ENCODE measurements at places on chromosomes 2 and 18.

DNA sequence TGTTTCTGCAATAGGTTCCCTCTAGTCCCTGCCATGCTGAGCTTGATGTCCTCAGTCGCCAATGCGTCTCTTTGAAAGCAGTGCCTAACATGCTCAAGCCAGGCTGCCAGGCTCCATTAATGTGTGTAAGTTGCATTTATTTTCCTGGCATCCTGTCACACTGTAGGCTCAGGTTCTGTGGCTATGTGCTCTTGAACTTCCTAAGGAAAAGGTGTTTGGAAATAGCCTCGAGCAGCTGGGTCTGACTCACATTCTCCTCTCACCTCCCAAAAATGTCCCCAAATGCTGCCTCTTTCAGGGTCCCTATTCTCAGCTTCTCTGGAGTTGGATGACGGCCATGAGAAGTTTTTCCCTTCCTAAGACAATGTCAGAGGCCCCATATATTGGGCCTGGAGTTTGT lies 58.0 kb upstream of the SLC14A2 start:
- DNase-seq = no peak

GRCh38 chr2:229634601-229635370 lies 79.6 kb downstream of the DNER start:
- DNase-seq = no peak

DNA sequence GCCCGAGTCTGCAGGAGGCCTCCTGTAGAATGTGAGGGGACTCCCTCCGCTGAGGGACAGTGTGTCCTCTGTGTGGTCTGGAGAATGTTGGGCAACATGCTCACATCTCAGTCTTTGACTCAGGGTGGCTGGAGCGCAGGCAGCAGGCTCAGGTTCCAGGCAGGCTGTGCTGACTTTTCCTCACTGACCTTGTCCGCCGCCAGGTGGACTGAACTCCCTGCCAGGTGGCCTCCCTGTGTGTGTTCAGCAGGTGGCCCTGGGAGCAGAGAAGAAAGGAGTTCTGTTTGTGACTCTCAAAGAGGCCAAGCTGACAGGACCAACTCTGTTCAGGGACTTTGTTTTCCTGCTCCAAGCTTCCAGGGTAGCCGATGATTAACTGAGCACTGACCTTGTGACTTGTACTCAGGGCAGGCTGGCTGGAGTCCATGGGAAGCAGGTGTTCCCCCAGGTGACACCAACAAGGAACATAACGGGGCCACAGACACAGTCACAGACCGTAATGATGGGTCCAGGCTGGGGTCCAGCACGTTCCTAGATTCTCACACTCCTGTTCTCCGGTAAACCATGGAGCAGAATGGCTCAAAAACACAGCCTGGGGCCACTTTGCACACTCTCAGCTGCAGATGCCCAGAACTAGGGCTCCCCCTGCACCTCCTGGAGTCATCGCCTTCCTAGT lies 439.8 kb downstream of the RNF144A start:
- DNase-seq = no peak

- no peak for DNase-seq
Observed at GRCh38 chr18:62085756-62086155, 101.1 kb downstream of the PIGN start.

DNA sequence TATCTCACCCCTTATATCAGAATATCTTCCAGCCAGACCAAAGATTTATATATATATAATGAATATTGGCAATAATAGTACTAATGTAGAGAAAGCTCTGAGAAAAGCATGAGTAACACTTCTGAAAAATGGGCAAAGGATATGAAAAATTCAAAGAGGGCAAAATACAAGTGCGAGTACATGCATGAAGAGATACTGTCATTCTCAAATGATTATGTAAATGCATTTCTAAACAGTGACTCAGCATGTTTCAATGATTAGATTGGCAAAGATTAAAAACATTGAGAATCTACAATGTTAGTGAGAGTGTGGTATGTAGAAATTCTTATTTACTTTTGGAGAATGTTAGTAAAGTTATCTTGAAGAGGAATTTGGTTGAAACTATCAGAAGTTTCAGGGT lies 118.3 kb upstream of the NEDD4L start:
- DNase-seq = no peak

GRCh38 chr2:150376553-150377335 lies 110.7 kb downstream of the RND3 start:
- DNase-seq = no peak

DNA sequence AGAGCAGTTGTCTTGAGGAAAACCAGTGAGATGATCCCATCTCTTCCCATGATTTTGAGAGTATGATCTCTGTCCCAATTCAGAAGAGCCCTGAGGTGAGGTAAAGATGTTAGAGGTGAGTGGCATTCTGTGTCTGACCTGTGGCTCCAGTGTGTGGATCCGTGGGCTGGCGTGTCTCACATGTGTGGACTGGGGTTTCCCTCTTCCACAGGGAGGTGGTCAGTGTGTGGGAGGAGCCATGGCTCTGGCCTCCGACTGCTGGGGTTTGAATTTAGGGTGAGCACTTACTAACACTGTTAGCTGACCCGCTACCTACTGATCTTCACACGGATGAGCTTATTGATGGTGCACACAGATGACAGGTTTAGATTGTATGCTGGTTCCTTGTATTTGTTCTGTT lies 31.2 kb downstream of the ASAP2 start:
- no peak for DNase-seq

- no peak for DNase-seq
Observed at GRCh38 chr18:9867071-9867594, 18.6 kb upstream of the TXNDC2 start.

DNA sequence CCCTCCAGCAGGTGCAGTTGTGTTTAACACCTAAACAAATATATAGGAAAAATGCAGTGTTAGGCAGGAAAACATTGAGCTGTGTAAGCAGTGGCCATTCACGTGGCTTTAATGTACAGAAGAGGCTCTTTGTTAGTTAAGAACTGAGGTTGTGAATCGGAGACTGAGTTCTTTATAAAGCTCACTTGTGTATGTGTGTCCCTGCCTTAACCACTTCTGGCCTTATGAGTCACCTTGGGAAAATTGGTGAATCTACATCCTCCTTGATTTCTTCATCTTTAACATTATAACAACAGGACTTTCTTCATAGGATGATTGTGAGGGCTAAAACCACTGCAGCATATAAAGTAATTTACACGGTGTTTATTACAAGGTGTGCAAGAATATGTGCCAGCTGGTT lies 188.4 kb upstream of the TPO start:
- DNase-seq = no peak

- peak; percentile 65 for DNase-seq
Observed at GRCh38 chr2:11446733-11447248, 19.2 kb downstream of the E2F6 start.

- DNase-seq = no peak
Observed at GRCh38 chr2:31535768-31536167, 45.0 kb downstream of the SRD5A2 start.

GRCh38 chr2:47295981-47296635 lies 106.8 kb upstream of the MSH2 start:
- no peak for DNase-seq

- DNase-seq = no peak
Observed at GRCh38 chr18:63291278-63291677, 28.3 kb downstream of the BCL2 start.

DNA sequence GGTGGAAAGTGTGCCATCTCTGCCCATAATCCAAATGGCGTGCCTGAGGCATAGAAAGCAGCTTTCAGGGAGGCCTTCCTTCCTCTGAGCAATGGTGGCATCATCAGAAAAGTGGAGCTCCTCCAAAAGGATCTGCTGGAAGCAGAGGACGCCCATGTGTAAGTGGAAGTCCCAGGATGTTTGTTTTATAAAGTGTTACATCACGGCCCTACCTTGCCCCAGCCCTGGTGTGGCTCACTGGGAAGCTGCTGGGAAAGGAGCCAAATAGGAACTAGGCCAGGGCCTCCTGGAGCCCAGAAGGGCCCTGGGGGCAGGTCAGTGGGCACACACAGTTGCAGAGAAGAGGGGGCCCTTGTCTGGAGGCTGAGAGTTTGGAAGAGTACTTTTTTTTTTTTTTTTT lies 4.2 kb upstream of the ODC1 start:
- no peak for DNase-seq

GRCh38 chr2:159775021-159775420 lies 23.0 kb downstream of the CD302 start:
- no peak for DNase-seq

DNA sequence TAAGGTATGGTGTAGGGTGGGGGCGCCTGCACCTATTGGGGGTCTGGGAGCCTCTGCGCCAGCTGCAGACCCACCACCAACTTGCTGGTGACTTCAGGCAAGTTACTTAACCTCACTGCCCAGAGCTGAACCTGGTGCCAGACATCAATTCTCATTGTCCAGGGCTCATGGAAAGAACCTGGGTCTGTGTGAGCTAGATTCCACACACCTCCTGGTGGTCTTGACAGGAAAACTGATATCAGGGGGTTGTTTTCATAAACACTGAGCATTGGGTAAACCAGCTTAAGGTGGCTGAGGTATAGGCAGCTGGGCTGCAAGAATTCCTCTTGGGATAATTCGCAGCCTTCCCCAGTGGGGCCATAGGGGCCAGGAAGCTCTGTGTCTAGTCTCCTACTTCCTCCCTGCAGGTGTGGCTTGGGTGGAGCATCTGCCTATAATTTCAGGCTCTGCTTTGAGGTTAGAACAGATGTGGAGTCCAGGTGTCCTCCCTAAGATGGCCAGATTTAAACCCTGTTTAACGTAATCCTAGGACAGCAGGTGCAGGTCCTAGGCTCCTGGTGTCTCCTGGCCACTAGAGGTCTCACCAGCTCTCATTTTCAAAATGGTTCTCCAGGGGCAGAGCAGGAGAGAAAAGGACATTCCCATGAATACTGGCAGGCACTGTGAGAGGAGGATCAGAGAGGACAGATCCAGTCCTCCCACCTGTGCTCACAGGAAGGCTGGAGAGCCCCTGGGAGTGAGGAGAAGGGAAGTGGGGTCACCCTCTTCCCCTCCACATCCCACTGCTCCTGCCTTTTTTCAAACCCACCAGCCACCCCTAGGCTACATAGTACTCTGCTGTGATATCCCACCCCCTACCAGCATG lies 100.4 kb upstream of the SMAD2 start:
- no peak for DNase-seq

GRCh38 chr2:42755191-42755880 lies 8.6 kb downstream of the OXER1 start:
- no peak for DNase-seq

DNA sequence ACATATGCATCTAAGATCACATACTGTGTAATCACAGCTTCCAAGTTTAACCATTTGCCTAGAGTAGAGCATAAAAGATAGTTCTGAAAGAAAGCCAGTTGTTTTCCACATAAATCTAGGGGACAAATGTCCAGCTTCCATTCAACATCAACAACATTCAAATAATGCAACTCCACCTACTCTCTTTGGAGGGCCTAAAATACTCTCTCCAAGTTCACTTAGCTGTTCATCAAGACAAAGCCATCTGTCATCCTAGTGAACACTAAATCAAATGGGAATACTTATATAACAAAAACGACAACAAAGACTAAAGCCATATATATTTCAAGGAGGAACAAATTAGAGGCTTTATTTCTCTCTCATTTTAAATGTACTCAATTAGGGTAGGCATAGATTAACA lies 221.5 kb upstream of the CDH2 start:
- DNase-seq = no peak

- DNase-seq = no peak
Observed at GRCh38 chr2:60554074-60554645, 706 bp upstream of the BCL11A start.

- DNase-seq = no peak
Observed at GRCh38 chr2:197908156-197908555, 103.8 kb downstream of the PLCL1 start.

- DNase-seq = no peak
Observed at GRCh38 chr18:58132595-58133261, 88.7 kb downstream of the NEDD4L start.

- no peak for DNase-seq
Observed at GRCh38 chr2:64467096-64467843, 13.3 kb downstream of the LGALSL start.

GRCh38 chr2:5748946-5749345 lies 56.8 kb downstream of the SOX11 start:
- DNase-seq = no peak

DNA sequence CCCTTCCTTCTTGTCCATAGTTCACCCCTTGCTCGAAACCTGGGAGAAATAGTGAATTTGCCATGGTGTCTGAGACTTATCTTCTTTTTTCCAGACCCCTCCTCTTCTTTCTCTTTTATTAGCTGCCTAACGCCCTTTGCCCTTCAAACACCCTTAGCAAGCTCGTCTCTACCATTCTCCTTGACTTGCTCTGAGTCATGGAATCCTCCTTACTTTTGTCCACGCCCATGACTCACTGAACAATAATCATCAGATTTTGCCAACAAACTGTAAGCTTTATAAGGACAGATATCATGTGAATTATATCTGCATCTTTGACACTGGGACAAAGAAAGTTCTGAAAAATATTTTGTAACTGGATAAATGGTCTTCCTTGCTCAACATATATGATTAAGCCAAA lies 67.1 kb upstream of the CNTNAP5 start:
- DNase-seq = no peak

GRCh38 chr2:76464310-76464709 lies 753.6 kb upstream of the GCFC2 start:
- DNase-seq = no peak

DNA sequence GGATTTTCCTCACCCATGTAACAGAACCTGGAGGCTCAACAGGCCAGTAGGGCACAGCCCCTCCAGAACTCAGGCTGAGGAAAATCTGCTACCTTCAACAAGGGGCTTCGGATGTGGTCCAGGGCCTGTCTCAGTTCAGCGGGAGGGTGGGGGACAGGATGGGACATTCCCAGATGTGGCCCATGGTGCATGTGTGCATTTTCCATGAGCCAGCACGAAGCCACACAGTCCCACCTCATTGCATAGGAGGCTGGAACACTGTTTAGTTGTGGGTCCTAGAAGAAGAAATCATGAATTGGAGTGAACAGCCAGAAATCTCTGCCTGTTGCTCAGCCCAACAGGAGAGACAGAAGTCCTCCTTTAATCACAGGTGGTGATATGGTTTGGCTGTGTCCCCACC lies 469.6 kb upstream of the MYT1L start:
- DNase-seq = no peak

DNA sequence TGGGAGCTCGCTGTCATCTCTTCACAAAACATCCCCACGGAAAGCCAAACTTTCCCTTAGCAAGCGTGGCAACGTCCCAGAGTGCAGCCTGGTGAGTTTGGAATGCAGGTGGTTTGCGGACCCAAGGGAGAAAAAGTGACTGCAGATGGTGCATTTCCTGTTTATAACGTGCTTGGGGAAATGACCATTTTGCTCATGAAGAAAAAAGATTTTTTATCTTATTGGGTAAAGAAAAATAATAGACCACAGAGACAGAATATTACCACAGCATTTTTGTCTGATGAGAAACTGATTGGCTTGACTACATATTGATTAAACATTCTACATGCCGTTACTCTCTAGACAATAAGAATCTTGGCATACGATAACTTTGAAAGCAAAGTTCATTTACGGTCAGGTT lies 136.5 kb downstream of the COPS8 start:
- DNase-seq = no peak

Data from CD4-positive, alpha-beta T cell treated with Interleukin-2 at 100 ng/mL for 4 hours (primary cell).